ENCODE measurements at places on chromosomes 2 and 18. TPM values are rescaled to one million over a fixed set of nuclear protein-coding genes. Genes with fewer than 3 reads are reported as not detected.

DNA sequence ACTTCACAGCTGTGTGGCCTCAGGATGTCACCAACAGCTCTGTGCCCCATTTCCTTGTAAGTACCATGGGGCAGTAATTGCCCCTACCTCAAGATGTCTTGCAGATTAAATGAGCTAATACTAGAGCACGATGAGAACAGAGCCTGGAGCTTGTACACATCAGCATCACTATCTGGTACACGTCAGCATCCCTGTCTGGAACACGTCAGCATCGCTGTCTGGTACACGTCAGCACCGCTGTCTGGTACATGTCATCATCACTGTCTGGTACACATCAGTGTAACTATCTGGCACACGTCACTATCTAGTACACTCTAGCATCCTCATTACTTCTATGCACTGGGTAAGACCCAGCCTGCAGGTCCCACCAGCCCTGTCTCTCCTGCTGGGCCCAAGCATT lies 37.2 kb downstream of the AQP12A start:
- no peak for DNase-seq

- no peak for DNase-seq
Measured at GRCh38 chr2:187576906-187577305, 22.7 kb upstream of the TFPI start.

GRCh38 chr2:148201075-148202004 lies 180.4 kb downstream of the MBD5 start:
- DNase-seq, result no peak

DNA sequence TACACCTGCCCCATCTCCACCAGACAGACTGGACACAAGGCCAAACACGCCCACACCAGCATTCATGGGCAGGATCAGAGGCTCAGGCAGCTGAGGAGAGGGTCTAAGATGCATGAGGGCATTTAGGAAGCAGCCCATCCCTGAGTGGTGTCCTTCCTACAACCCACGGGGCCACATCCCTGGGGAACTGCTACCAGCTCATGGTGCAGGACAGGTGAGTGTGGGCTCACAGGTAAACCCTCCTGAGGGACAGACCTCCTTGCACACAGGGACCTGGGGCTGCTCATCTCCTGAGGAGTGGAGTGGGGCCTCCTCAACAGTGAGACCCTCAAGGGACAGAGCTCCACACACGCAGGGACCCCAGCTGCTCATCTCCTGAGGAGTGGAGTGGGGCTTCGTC lies 14.6 kb downstream of the PARD6G start:
- no peak for DNase-seq

DNA sequence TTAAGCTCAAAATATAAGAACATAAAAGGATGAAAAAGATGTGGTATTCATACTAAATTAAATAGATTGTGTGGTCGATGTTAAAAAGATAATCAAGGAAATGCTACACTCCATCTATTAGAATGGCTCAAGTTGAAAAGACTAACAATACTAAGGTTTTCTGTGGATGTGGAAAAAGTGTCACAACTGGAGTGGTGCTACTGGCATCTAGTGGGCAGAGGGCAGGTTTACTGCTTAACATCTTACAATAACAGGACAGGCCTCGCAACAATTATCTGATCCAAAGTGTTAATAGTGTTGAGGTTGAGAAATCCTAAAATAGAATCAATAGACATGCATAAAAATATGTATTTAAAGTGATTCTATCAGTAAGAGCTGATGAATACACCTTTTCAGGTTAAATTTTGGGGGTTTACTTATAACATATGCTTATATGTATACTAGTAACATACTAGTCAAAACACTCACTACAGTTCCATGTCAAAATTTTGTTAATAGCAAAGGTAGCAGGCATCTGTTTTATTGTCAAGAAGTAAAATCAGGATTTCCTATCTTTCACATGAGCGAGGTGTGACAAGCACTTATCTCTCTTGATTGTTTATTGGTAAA lies 91.5 kb upstream of the TMEFF2 start:
- no peak for DNase-seq

DNA sequence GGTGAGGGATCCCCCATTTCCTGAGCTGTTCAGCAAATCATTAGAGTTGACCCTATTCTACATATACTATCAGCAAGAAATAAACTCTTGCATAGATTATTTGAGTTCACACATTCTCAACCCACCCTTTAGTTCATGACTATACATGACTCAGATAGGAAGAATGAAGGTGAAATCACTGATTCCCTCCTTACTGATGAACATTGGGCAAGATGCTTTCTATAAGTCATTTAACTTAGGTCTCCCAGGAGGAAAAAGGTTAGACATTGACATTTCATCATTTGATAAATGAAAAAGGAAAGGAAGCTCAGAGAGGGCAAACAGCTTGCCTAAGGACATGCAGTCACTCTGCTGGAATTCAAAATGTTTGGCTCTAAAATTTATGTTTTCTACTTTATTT lies 408.0 kb downstream of the TMEM182 start:
- DNase-seq, result no peak

DNA sequence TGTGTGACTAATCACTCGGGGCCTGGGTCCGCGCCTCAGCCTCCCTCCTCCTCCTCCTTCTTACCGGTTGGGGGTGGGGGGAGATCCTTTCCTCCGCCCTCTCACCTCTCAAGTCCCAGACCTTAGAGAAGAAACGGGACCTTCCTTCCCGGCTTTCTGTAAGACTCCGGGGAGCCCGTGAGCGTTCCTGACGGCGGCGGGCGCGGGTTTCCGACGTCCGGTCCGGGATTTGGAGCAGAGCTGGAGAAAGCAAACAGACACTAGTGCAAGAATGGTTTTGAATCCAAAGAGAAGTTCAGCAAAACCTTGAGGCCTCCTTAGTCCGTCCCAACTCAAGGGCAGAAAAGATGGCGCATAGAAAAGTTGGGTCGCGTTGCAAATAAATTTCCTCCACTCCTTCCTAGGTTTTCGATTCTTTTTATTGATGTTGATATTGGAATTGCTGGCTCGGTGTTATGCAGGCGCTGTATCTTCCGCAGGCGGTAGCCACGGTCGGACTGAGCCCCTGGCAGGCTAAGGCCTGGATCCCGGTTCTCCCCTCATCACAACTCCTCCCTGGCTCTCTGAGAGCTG lies 2.0 kb downstream of the DLX1 start:
- no peak for DNase-seq

GRCh38 chr2:239839306-239839705 lies 185.8 kb downstream of the NDUFA10 start:
- DNase-seq, result no peak

The MREG gene
- total RNA-seq, result 8.1 TPM

The SLC9A2 gene
- 6.8 TPM for total RNA-seq

The TOGARAM2 gene
- total RNA-seq, result 0.69 TPM

All from skin of body (tissue), 3 donors.